ENCODE measurements at places on chromosomes 7 and 10. TPM values are rescaled to one million over a fixed set of nuclear protein-coding genes. Genes with fewer than 3 reads are reported as not detected.

The WEE2 gene
- total RNA-seq: not detected

The VDAC2 gene
- total RNA-seq: 314 TPM

The CLEC2L gene
- not detected for total RNA-seq

The PTN gene
- not detected for total RNA-seq

The PAOX gene
- 1.9 TPM for total RNA-seq

The LRRD1 gene
- not detected for total RNA-seq

The FHIP2A gene
- total RNA-seq: 7.6 TPM

The UPK3BL2 gene
- total RNA-seq: 2.4 TPM

The ADAMTS14 gene
- total RNA-seq: 0.16 TPM

The FOXP2 gene
- not detected for total RNA-seq

The TAS2R5 gene
- total RNA-seq: 0.41 TPM

The STRIP2 gene
- 6.5 TPM for total RNA-seq

The HTR5A gene
- total RNA-seq: not detected

Measured in A549 treated with Mapracorat at 1 μM for 4 hours (cell line).